ENCODE measurements at places on chromosomes 11 and 22.

DNA sequence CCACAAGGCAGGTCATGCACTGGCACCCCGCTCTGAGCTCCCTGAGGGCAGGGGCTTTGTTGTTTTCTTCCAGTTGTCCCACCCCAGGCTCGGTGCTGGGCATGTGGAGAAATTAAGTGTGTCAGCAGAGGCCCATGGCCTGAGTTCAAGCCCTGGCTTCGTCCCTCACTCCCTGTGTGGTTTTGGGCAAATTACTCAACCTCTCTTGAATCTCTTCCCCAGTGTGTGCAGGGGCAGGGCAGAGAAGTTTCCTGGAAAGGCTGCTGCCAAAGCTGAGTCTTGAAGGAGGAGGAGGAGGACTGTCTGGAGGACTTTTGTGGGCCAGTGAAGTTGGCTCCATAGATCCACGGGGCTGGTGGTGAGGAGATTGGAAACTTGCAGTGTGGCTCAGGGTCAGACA, 138.1 kb upstream of the E2F8 start:
- no peak for DNase-seq

- DNase-seq, result no peak
These were observed 327.0 kb upstream of the CCDC90B start for GRCh38 chr11:83612891-83613766.

GRCh38 chr11:128171506-128171905, 415.9 kb downstream of the ETS1 start:
- DNase-seq, result no peak

- no peak for DNase-seq
These were observed 110.4 kb upstream of the CSNK2A3 start for GRCh38 chr11:11463405-11463804.
